ENCODE measurements at places on chromosomes 3 and 15.

DNA sequence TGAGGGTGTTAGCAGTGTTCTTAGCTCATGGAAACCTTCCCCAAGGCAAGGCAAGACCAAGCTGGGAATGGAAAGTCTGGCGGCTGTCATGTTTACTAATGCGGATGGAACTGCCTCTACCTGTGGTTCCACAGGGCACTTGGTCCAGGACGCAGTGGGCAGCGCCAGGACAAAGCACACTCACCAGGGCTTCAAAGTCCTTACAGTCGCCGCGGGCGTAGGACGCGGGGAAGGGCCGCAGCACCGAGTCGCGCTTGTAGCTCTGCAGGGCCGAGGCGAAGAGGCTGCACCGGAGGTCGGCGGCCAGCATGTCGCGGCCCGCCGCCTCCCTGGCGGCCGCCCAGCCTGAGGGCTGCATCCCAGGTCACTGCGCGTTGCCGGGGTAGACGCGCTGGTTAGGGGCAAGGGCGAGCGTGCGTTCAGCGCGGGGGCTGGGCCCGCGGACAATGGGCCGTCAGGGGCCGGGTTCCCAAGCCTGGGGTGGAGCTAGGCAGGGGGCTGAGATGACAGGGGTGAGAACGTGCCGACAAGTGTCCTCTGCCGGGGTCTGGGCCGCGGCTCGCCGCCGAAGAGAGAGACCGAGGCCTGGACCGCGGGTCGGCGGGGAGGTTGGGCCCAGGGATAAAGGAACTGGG, 497 bp downstream of the PARP16 start:
- no peak for DNase-seq
- peak overlapping the region; percentile 74 for H3K27ac ChIP-seq
- no peaks in the 10 kb centered on the region for H3K27me3 ChIP-seq
- H3K36me3 ChIP-seq = no peaks in the 10 kb centered on the region

DNA sequence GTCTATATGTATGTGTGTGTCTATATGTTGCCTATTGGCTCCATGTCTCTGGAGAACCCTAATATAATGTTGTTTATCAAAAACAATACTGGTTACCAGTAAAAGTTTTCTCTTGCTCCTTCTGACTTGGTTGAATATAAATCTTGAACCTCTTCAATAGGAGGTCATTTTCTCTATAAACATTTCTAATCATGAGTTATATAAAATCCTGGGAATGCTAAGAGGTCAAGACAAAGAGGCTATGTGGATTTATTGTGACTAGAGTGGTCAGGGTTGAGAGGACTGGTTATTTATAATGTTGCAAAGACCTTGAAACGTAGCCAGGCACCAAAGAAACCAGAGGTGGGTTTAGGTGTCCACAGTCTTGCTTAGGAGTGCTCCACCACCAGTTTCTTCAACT, 1.2 kb upstream of the MINDY4B start:
- H3K4me1 ChIP-seq = no peaks in the 10 kb centered on the region
- no peak overlapping the region for H3K27ac ChIP-seq
- peaks cover 4% of the 10 kb centered on the region for H3K27me3 ChIP-seq
- no peaks in the 10 kb centered on the region for H3K36me3 ChIP-seq
- no peak overlapping the region for H3K4me3 ChIP-seq
- DNase-seq = no peak

DNA sequence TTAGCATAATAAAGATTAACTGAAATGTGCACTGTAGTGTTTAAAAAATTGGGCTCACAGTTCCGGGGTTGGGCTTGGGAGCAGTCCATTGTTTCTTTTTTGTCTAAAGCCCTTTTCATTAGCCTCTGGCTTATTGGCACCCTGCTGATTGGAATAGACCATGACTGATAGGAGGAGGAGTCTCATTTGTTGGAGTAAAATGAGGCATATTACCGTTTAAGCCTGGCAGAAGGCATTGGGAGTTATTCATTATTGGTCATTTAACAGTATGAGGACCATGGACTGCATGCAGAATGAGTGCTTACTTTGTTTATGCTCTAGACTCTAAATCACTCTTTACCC, 139.0 kb upstream of the CGNL1 start:
- H3K27me3 ChIP-seq = no peaks in the 10 kb centered on the region
- peaks cover 1% of the 10 kb centered on the region for H3K36me3 ChIP-seq
- no peak overlapping the region for H3K27ac ChIP-seq
- no peaks in the 10 kb centered on the region for H3K4me1 ChIP-seq
- DNase-seq = no peak

- DNase-seq = no peak
- no peaks in the 10 kb centered on the region for H3K27me3 ChIP-seq
- H3K36me3 ChIP-seq = no peaks in the 10 kb centered on the region
- no peak overlapping the region for H3K4me3 ChIP-seq
- no peak overlapping the region for H3K27ac ChIP-seq
These were observed 28.5 kb downstream of the GREM1 start for GRCh38 chr15:32746116-32746857.
